SK-N-SH (cell line): ENCODE measurements at places on chromosomes 16 and 17. TPM values are rescaled to one million over a fixed set of nuclear protein-coding genes. Genes with fewer than 3 reads are reported as not detected.

PYY gene
- polyA plus RNA-seq: 0.10 and 0.21 TPM in 2 replicates

OTOA gene
- 0.02 TPM in 2 replicates for polyA plus RNA-seq

MSRB1 gene
- polyA plus RNA-seq: 30.1 and 31.4 TPM in 2 replicates

KRTAP9-6 gene
- not detected in 2 replicates for polyA plus RNA-seq

TOX3 gene
- polyA plus RNA-seq: not detected in 2 replicates

HSDL1 gene
- polyA plus RNA-seq: 14.5 and 19.3 TPM in 2 replicates

ZNF668 gene
- 12.4 and 13.6 TPM in 2 replicates for polyA plus RNA-seq

RNF112 gene
- polyA plus RNA-seq: 22.6 and 26.9 TPM in 2 replicates

DUSP14 gene
- polyA plus RNA-seq: 85.8 and 111 TPM in 2 replicates

MT1G gene
- polyA plus RNA-seq: 0.50 and 1.2 TPM in 2 replicates

KRT16 gene
- polyA plus RNA-seq: not detected in 2 replicates

HSPB9 gene
- polyA plus RNA-seq: 0.03 and 0.05 TPM in 2 replicates

ZNF75A gene
- polyA plus RNA-seq: 7.2 and 10.5 TPM in 2 replicates

NEUROD2 gene
- polyA plus RNA-seq: not detected in 2 replicates

MTSS2 gene
- polyA plus RNA-seq: 41.3 and 54.1 TPM in 2 replicates

SCPEP1 gene
- 99.6 and 124 TPM in 2 replicates for polyA plus RNA-seq

ECI1 gene
- 53.3 and 61.8 TPM in 2 replicates for polyA plus RNA-seq

XAF1 gene
- polyA plus RNA-seq: 0.02 and 0.03 TPM in 2 replicates

PLCG2 gene
- polyA plus RNA-seq: 0.08 and 0.23 TPM in 2 replicates

DPEP1 gene
- 0.05 TPM in 1 of 2 replicates, not detected in the other for polyA plus RNA-seq

CA5A gene
- polyA plus RNA-seq: not detected in 2 replicates

SLC52A1 gene
- 0.49 and 0.55 TPM in 2 replicates for polyA plus RNA-seq

TP53TG3B gene
- polyA plus RNA-seq: 0.92 and 1.7 TPM in 2 replicates

FKBP10 gene
- polyA plus RNA-seq: 360 and 377 TPM in 2 replicates

KCNH4 gene
- 0.46 and 0.57 TPM in 2 replicates for polyA plus RNA-seq

CTRL gene
- polyA plus RNA-seq: 1.3 and 1.9 TPM in 2 replicates

HSD11B2 gene
- 0.19 and 0.23 TPM in 2 replicates for polyA plus RNA-seq

WSCD1 gene
- polyA plus RNA-seq: 0.03 TPM in 2 replicates

TRPV3 gene
- polyA plus RNA-seq: 0.28 TPM in 2 replicates

IL17C gene
- polyA plus RNA-seq: 0.07 TPM in 1 of 2 replicates, not detected in the other

KRT34 gene
- 0.05 and 0.08 TPM in 2 replicates for polyA plus RNA-seq

TUBB3 gene
- polyA plus RNA-seq: 375 and 428 TPM in 2 replicates

FOXC2 gene
- 0.37 and 1.3 TPM in 2 replicates for polyA plus RNA-seq

OR3A3 gene
- polyA plus RNA-seq: not detected in 2 replicates
